ENCODE measurements at places on chromosomes 12 and 14.

DNA sequence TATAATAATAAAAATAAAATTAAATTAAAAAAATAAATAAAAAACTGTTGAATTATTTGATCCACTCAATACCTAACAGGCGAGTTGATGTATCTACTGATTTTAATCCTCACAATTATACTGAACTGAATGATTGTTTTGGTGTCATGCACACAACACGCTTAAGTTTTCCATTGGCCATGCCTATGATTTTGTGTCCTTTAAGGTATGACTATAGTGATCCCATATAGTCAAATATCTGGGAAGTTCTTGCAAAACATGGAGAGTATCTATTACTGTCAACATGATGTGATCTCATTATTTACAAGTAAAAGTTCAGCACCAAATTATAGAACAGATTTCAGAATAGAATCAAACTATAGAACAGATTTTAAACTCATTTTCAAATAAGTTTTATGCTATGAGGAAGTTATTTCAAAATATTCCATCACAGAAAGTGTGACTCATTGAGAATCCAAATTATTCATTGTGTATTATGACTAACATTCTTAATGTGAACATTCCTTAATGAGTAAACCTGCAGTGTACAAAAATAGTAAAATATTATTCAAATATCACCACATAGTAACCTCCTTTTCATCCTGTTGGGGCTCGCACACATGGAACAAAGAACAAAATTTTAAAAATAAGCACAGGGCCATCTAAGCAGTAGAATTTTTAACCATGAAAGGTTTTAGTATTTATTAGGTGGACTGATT is 190.4 kb downstream of the SLC25A21 start:
- DNase-seq, result no peak

- no peak for DNase-seq
Observed at GRCh38 chr14:94364964-94365363, 23.4 kb downstream of the SERPINA1 start.

GRCh38 chr14:99571303-99571986 is 32.6 kb downstream of the CCDC85C start:
- no peak for DNase-seq

GRCh38 chr14:68246074-68246785 is 426.7 kb downstream of the RAD51B start:
- no peak for DNase-seq

DNA sequence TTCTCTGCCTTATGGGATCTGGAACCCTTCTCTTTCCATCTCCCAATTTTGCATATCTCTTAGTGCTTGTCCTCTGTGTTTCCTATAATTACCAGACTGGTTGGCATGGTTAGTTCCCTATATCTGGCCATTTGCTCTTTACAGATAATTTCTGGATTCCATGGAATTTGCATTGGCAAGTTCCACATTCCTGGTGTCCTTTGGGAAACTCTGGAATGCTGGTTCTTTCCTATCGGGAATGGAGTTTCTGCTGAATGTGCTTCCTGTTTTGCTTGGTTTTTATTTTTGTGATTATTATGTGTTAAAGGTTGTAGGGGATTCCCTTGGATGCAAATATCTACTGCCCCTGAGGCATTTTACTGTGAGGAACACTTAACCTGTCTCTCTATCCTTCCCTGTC is 193.0 kb upstream of the BTG1 start:
- no peak for DNase-seq

DNA sequence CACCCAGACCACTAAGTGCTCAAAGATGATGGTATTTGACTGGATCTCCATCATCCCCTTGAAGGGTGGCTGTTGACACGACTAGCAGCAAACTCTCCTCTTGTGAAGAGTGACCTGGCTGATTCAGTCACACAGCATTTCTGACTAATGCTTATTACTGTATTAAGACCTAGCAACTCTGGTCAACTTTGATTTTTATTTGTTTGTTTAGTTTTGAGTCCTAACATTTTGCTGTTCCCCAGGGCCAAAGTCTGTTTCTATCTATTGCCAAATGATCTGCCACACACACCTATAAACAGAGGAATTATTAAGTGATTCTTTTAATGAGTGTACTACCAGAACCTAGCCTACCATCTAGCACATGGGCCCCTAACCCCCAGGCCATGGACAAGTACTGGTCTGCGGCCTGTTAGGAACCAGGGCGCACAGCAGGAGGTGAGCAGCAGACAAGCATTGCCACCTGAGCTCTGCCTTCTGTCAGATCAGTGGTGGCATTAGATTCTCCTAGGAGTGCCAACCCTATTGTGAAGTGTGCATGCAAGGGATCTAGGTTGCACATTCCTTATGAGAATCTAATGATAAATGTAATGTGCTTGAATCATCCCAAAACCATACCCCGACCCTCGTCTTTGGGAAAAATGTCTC is 120.0 kb downstream of the RPS6KA5 start:
- no peak for DNase-seq

DNA sequence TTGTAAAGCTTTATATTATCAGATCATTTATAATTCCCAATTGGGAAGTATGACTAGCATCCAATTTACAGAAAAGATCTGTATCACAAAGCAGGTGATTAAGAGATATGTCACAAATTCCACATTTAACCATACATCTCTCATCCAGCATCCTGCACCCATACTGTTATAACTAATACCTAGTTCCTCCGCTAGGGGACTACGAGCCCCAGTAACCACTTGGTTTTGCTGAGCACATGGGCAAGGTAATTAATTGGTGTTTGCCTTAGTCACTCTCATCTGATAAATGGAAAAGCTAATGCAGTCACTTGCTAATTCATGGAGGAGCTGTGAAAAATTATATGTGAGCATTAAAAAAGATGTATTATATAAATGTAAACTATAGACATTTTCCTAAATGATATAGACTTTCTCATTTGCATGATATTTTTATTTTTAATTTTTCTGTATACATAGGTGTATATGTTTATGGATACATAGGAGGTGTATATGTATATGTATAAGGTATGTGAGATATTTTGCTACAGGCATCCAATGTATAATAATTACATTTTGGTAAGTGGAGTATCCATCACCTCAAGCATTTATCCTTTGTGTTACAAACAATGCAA is 1031.8 kb downstream of the GALC start:
- no peak for DNase-seq

DNA sequence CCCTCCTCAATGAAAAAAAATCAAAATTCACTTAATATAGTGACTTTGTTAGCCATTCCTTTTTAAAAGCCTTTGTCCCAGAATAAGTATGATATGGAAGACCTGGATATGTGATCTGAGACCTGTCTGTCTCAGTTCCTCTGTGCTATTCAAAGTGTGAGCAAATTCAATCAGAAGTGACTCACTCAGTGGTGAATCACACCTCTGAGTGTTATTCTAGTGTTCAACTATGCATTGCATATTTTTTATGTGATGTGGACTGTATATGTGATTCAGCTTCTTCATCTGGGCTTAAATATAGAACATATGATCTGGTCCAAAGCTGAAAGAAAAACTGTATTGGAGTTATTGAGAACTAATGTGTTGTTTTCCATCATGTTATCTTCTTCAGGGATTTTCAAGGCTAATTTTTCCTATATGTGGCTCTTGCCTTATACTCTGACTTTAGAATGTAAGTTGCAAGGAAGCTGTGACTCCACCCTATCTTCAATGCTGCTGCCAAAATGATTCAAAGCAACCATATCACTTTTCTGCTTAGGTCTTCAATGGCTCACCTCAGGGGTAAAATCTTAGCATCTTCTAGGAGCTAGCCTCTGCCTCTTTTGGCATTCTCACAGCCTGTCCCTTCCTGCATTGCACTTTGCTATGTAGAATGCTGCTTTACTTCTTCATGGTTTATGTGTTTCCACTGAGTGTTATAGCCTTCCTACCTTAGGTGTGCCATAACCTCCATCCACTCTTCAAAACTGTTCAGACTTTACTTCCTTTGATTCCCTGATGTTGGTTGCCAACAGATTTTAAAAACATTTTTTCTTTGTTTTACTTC is 169.8 kb downstream of the OTOGL start:
- DNase-seq, result no peak

- no peak for DNase-seq
Observed at GRCh38 chr12:39587225-39587624, 32.4 kb downstream of the ABCD2 start.

DNA sequence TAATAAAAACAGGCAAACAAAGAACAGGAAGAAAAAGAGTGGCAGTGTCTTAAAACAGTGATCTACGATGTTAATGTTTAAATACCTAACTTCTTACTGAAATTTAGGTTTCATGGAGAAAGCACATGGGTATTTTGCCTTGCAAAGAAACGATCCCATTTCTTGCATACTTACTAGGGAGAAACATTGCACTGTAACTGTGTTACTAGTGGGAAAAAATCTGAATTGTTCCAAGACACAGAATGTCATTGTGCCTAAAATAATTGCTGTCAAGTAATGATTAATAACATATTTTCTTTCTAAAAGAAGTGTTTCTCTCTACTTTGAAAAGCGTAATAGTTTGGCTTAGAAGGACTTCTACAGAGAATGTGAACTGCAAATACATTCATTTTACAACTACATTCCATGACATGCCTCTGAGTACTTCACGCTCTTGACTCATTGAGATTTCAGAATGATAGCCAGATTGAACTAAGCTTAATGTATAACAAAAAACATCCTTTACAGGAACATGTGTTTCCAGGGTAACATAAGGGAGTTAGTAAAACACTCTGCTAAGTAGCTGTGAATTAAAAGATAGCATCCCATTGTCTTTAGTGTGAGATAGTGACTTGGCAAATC is 256.2 kb upstream of the CPNE8 start:
- DNase-seq, result no peak

DNA sequence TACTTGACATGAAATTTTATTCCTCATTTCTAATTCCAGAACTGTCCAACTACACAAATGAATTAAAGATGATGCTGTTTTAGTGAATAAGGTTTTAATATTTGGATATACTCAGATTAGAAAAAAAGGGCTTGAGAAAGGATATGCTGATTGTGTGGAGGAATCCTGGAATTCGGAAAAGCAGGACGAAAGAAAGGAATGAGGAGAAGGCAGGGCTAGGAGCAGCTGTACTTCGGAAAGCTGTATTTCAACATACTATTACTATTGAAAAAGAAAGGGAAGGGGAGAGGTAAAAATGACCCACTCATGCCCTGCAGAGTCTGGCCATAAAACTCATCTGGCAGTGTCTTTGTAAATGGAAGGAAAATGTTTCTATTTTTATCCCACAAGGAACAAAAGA is 63.1 kb upstream of the PLBD1 start:
- no peak for DNase-seq

GRCh38 chr12:70638639-70639360 is 1.6 kb upstream of the PTPRB start:
- DNase-seq, result no peak

GRCh38 chr12:57096099-57096572 is 7.2 kb downstream of the NAB2 start:
- no peak for DNase-seq

DNA sequence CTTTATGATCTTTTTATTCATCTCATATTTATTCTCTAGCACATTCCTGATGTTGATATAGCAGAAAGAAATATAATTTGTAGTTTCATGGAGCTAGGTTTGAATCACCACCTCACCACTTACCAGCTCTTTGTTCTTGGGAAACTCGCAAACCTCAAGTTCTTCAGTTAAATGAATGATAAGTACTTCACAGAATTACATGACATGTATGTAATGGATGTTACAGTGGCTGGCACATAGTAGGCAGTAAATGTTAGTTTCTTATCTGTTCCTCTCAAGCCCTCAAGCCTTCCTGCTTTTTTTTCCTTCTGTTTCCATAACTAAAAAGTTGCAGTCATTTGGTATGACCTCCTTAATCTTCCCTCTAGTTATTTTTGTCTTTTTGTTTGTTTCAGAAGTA is 54.9 kb downstream of the SPATS2 start:
- no peak for DNase-seq

GRCh38 chr14:34110531-34110930 is 159.7 kb upstream of the EGLN3 start:
- no peak for DNase-seq

DNA sequence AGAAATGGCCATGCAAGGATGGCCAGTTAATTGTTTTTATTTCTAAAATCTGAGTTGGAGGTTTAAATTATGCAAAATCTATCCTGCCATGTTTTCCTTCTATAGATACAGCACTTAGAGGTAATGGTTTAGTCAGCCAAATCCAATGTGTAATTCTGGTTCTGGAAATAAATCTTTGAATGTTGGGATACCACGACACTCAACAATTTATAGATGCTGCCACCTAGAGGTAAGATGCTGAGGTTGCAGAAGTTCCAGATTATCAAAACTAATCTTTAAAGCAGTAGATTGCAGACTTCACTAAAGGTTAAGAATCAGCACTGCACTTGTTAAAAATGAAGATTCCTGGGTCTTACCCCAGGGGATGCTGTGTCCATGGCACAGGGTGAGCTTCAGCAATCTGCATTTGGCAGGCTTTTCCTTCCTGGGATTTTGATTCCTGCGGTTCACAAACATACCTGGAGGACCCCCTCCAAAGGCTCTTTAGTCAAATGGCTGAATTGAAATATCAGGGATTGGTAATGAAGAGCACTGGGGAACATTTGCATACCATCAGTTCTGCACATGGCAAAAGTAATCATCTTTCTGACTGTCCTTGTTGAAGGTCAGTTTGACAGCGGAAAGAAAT is 53.4 kb upstream of the ANO4 start:
- no peak for DNase-seq

DNA sequence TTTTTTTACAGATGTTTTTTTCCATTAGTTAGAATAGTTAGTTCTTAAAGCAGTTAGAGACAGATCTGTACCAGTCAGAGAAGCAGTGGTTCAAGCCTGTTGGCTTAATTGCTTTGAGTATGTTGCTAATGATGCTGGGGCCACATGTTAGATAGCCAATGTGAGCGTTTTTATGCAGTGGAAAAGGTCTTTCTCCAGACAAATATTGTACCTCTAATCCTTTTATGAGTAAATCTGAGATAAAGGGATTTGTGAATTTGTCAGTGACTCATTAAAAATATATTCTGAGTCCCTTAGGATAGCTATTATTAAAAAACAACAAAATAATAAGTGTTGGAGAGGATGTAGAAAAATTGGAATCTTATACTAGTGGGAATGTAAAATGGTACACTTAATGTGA is 154.2 kb downstream of the MSRB3 start:
- DNase-seq, result no peak

- no peak for DNase-seq
Observed at GRCh38 chr12:128819293-128820144, 4.2 kb downstream of the SLC15A4 start.

DNA sequence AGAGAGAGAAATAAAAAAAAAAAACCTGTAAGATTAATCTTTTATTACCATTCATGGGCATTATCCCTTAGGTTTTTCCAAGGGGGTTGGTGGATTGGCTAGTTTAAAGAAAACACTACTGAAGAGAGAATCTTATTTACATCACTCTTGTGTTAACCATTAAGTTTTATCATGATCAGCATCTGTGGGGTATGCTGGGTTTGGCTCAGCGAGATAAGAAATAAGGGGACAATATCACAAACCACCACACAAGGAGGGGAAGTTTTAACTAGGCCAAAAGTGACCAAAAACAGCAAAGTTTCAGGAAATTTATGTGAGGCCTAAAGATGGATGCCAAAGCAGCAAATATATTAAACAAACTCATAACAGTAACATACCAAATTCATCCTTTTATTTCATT is 548.6 kb downstream of the SLC16A7 start:
- no peak for DNase-seq

All from activated T-helper 1 cell treated with Interleukin-2 at 50 U/mL for 16 hours (primary cell).